ENCODE measurements at places on chromosomes 12 and 14.

DNA sequence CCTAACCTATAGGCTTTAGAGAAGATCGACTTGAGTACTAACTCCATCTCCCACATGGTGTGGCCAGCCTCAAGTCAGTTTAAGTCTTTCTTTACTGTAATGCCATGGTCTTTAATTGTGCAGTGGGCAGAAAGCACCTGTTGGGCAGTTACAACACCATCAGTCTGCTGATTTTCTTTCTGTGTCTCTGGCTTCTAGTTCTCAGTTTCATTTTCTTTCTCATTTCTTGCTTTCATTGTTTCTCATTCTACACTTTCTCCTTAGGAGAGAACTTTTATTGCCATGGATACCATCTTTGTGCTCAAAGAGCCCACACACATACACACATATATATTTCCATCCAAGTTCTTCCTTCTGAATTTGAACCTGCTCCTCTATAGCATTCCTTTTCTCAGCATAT is 96.1 kb upstream of the SLC16A7 start:
- DNase-seq = no peak

DNA sequence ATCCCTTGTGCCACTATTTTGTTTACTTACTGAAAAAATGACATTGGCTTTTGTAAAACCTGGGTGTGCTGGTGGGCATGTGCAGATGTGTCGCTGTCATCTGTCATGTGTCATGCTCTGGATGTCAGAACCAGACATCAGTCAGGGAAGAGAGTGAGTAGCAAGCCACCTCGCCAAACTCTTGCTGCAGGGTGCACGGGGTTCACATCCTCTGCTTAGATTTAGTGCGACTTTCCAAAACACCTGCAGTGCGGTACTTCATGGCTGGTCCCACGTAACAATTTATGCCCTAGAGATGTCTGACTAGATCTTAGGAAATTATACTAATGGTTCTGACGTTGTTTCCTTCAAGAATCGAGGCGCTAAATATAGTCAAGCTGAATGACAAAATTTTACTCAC is 106.7 kb downstream of the CRADD start:
- DNase-seq = no peak

DNA sequence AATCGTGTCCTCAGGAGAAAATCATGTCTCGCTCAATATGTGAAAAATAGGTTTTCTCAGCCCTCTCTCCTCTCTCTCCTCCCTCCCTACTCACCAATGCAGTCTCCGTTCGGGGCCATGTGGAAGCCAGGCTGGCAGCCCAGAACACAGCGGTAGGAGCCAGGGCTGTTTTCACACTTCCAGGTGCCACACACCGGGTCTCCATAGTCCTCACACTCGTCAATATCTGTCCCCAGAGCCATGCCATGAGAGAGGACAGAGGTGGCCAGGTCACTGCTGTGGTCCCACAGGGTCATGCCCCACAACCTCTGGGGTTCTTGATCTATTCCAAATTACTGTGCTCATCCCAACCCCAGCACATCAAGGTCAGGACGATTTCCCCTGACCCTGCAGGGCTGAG is 13.5 kb downstream of the ISCA2 start:
- no peak for DNase-seq

- no peak for DNase-seq
These were observed 264.6 kb downstream of the NELL2 start for GRCh38 chr12:44611538-44611937.

GRCh38 chr12:69331909-69332684 is 16.1 kb upstream of the LYZ start:
- no peak for DNase-seq

DNA sequence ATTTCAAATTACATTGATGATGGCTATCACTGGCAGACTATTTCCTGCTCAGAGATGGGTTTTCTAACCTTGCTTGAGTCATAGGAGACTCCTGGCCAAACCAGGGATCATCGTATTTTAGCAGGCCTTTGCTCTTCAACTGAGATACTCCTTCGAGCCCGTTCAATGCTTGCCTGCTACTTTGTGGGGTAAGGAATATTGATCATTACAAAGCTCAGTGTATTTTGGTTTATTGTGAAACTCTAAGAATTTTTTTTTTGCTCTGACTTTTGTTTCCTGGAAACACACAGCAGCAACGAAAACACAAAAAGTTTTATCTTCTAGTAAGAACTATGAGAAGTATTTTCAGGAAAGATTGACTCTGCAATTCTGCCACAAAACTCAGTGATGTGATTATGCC is 4.1 kb downstream of the GPRC5D start:
- DNase-seq = no peak

DNA sequence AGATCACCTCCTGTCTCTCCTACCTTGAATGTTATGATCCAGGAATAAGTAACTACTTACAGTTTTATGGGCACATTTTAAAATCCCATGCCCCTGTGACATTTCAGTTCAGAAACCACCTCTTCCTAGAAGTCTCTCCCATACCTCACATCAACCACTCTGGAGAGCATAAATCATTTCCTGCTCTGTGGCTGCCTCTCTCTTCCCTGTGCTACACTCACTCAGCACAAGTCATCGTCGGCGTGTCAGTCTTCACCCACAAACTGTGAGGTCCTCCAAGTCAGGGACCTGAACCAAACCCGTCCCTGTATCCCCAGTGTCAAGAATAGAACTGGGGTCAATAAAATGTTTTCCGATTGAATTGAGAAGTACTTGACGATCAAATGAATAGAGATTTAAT is 863.3 kb downstream of the BCL11B start:
- DNase-seq = no peak

GRCh38 chr14:47555333-47555732 is 120.1 kb downstream of the MDGA2 start:
- no peak for DNase-seq

DNA sequence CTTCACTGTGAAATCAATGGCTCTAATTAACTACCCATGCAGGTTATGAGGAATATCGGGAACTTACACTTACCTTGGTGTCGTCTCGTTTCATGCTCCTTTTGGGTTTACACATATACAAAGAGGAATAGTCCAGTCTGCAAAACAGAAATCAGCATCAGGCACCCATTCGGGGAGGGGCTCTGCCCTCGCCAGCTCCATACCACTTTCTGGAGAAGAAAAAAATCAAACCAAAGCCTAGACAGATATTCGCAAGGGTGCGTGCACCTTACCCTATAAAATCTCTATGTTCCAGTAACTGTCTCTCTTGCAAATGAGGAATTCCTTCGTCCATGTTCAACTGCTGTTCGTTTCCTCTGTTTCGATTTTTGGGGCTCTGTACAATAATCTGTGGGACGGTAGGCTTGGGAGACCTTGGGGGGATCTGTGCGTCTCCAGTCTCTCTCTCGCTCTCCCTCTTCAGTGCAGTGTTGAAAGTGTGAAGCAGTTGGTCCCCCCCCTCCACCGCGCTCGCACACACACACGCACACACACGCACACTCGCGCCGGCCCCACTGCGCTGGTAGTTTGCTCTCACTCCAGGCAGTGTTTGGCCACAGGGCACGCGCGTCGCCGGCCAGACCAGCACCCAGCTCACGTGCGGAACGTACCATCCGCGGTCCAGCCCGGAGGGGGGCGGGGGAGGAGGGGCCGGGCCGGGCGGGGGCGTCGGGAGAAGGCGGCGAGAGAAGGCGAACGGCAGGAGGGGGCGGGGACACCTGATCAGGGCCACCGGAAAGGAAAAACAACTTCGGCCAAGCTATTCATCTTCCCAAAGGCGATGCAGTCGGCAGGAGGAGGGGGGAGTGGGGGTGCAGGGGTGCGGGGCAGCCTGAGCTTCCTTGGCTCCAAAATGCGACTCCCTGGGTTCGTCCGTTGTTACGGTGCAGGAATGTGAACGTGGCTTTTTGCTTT is at the start of gene BHLHE41:
Gene BHLHE41 (minus strand): TSS at position 592 of the 954 bp plus-strand sequence. CDS start 258 bp downstream, at position 334.
- no peak for DNase-seq

- no peak for DNase-seq
These were observed 559.9 kb upstream of the ATP2B1 start for GRCh38 chr12:90268574-90268973.

DNA sequence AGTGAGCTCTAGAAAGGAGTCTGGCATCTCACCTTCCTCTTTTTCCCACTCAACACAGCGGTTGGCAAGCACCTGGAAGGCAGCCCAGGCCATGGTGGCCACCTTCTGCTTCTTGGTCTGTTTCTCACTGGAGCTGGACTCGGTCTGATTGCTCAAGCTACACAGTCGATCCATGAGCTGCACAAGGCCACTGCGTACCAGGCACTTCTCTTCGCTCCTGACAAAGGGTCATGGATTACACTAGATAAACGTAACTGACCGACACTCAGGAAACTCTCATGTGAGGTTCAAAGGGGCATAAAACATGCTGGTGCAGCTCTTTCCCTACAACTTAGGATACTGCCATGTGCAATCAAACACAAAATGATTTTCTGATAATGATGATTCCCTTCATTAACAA is 113.7 kb downstream of the TRAFD1 start:
- DNase-seq = no peak

DNA sequence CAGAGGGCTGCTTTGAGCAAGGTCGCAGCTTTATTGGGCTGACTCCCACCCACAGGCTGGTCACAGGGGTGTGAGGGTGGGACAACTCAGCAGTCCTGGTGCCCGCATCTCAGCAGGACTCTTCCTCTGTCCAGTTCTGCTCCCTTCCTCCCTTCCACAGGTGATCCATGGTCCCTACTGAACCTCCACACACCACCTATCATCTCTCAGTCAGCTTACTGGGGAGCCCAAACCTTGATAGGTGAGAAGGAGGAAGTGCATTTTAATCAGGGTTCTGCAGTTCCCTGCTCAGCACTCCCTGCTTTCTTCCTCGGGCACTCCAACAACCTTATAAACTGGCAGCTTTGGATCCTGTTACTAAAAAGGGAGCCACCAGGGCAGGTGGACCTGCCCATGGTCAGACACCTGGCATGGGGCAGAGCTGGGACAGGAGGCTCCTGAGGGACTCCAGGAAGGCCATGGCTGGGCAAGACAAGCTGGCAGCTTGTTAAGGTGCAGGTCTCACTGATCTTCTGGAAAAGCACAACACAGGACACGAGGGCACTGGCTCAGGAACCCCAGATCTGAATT is 664.6 kb downstream of the BCL11B start:
- DNase-seq = no peak

DNA sequence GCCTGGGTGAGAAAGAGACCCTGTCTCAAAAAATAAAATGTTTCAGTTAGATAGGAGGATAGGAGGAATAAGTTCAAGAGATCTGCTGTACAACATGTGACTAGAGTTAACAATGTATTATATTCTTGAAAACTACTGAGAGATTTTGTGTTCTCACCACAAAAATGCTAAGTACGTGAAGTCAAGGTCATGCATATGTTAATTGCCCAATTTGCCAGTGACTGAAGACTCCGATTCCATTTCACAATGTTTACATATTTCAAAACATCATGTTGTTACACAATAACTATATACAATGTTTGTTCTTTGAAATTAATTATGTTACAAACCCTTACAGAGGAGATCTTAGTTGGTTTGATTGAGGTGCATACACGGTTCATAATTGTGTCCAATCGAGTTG is 52.1 kb downstream of the SLC15A4 start:
- DNase-seq = no peak

GRCh38 chr12:57475271-57476161 is 4.2 kb downstream of the ARHGAP9 start:
- DNase-seq = no peak

DNA sequence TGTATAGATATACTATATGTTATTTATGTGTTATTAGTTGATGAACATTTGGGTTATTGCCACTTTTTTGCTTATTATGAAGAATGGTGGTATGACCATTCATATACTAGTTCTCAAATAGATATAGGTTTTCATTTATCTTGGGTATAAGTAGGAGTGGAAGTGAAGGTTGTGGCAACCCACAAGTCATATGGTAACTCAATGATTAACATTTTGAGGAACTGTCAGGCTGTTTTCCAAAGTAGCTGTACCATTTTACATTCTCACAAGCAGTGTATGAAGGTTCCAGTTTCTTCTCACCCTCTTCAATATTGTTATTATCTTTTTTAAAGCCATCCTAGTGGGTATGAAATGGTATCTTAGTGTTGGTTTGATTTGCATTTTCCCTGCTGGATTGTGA is 19.0 kb upstream of the MSRB3 start:
- DNase-seq = no peak

DNA sequence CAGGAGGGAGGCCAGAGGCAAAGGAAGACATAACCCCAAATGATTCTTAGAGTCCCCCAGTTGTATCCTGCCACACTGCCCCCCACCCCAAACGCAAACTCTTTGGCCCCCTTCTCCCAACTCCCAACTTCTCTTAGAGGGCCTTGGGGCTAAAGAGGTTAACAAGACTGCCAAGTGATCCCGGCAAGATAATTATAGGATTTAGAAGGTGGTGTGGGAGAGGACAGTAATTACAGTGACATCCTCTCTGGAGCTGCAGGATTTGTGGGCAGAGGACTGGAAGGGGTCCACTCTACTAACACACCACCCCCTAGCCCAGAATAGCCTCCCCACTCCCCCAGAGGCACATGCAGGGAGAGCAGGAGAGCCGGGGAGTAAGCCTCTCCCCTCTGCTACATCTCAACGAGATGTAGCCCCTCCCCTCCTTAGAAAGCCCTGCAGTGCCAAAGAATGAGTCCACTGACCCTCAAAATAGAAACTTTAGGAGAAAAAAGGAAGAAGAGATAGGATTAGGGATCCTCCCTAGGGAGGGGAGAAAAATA is 5.3 kb upstream of the GDF11 start:
- DNase-seq = no peak

DNA sequence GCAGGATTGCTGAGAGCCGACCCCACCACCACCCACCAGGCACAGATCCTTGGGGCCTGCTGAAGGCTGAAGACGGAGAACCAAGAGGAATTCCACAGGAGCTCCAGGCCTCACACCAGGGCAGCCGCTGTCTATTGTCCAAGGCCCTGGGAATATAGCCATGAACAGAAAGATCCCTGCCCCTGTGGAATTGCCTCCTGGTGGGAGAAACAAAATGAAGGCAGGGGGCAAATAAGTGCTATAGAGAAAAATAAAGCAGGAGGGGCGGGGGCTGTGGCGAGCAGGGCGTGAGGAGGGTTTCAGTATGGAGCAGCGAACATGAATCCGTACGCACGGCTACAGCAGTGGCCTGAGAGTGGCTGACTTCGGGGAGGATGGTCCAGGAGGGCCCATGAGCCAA is 96.1 kb downstream of the EML1 start:
- no peak for DNase-seq

- no peak for DNase-seq
These were observed 44.2 kb downstream of the IRF2BPL start for GRCh38 chr14:76984297-76984696.

DNA sequence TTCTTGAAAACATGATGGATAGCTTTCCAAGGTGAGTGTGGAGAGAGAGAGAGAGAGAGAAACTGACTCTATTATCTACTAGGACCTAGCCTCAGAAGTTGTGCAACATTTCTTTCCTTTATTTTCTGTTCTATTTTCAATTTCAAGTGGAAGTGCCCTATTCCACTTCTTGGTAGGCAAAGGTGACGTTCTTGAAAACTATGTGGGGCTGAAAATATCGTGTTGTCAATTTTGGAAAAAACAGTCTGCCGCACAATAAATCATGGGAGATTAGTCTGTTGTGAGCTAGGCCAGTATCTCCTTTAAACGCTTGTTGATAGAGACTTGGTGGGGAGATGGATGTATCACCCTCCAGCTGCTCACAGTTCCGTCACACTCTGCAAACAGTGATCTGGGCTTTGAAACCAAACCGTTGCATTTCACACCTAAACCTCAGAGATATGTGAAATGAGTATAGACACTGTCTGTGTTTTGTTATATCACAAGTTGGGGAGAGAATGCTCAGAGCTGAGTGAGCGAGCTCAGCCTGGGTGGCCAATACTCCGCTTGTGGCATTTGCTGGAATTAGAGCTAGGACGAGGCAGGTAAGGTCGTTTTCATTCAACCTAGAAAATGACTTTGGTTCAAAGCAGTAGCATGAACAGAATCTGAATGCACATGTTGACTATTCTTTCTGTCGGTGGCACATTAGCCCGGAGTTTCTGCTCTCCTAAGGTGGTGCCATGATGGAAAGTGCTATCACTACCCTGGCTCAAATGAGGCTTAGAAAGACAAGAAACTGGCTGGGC is 75.1 kb upstream of the ST8SIA1 start:
- DNase-seq = no peak

Measured in NCI-H187 (cell line).